H4 (cell line): ENCODE measurements at places on chromosomes 7 and 10. TPM values are rescaled to one million over a fixed set of nuclear protein-coding genes. Genes with fewer than 3 reads are reported as not detected.

CSTF2T gene
- 15.9 and 21.5 TPM in 2 replicates for total RNA-seq

RNLS gene
- total RNA-seq, result 0.18 and 0.35 TPM in 2 replicates

GRCh38 chr7:124908259-124908658 lies 21.4 kb downstream of the POT1 start:
- DNase-seq, result no peak

CUBN gene
- total RNA-seq, result 0.06 and 0.14 TPM in 2 replicates

GRCh38 chr7:37690206-37690605 lies 6.6 kb downstream of the GPR141 start:
- DNase-seq, result no peak

- DNase-seq, result no peak
Observed at GRCh38 chr10:126369125-126369710, 19.1 kb downstream of the ADAM12 start.
